ENCODE measurements at places on chromosomes 2 and 18.

- no peak for DNase-seq
Measured at GRCh38 chr2:98507461-98507860, 62.8 kb downstream of the INPP4A start.

- peak; percentile 52 for DNase-seq
Measured at GRCh38 chr2:177724398-177725287, 332.1 kb downstream of the AGPS start.

DNA sequence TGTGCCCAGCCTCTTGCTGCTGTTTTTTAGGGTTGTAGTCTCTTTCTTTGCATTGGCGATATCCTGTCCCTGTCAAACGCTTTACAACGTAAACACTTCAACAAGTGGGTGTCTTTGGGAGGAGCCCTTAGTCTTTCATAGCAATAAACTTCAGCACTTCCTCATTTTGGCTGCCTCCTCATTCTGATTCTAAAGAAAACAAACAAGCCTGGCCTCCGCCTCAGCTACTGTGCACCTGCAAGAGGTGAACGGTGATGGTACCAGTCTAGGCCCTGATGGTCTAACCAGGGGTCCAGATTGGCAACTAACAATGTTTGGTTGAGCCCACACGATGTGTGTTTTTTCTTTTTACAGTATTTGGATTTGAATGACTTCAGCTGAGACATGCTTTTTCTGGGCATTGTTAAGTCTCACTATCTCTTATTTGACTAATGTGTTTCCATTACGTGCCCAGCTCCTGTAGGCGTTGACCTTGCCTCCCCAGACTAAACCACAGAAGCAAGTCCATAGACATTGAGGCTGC is 53.2 kb upstream of the CUL3 start:
- peak; percentile 82 for DNase-seq

DNA sequence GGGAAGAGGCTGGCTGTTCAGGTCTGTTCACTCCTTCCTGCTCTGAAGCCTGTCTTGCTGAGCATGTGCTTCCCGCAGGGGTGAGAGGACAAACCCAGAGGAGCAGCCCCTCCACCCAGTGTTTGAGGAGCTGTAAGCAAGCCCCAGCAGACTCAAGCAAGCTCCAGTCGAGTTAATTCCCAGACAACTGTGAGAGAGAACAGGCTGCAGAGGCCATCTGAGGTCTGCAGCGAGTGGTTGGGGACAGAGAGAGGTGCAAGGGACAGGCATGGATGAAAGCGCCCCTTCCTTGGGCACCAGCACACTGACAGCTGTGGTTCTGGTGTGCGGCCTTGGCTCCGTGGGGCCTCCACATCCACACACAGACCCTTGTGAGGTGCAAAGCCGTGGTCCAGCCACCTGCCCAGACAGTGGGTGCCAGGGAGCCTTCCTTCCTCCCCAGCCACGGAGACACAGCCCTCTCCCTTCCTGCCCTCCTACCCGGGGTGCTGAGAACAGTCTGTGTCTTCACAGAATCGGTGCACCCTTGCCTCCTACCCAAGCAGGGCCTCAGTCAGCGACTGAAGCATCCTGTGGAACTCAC is 36.2 kb downstream of the MAL start:
- DNase-seq: no peak

- no peak for DNase-seq
Measured at GRCh38 chr2:42754776-42755140, 9.2 kb downstream of the OXER1 start.

- no peak for DNase-seq
Measured at GRCh38 chr2:48583961-48584360, 33.7 kb upstream of the GTF2A1L start.

DNA sequence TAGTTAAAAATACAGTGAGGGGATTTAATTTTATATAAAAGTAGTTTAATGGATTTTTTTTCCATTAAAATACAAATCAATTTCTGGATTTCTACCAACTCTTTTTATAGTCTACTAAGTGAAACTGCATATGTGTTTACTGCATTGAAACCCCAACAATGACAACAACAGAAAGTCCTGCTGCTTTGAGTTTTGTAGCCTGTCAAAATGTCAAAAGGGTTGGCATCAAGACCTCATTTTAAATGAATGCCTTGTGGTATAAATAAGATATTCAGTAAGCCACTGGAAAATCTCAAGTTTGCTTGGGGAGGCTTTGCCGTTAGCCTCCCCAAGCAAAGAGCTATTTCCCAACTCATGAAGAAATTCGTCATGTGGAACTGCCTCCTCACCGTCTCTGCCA is 440.3 kb upstream of the HNMT start:
- no peak for DNase-seq

Data from KBM-7 (cell line).